ENCODE measurements at places on chromosomes 5 and 9.

DNA sequence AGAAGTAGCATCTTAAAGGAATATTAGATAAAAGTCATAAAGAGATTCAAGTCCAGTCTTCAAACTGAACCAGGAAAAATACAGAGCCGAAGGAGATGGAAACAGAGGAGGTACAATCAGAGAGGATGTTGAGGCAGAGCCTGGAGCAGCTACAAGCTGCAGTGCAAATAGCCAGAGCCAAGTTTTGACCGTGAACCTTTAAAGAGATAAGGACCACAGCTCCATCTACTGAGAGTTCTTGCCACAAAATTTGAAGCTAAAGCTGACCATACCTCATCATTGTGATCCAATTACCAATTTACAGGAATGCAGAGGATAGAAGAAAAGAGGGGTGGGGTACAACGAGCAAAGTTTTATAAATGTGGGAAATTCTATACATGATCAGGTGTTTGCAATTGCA, 10.4 kb upstream of the DEPDC1B start:
- no peak for DNase-seq

GRCh38 chr9:108672475-108673190, 183.2 kb downstream of the ACTL7B start:
- DNase-seq: no peak

DNA sequence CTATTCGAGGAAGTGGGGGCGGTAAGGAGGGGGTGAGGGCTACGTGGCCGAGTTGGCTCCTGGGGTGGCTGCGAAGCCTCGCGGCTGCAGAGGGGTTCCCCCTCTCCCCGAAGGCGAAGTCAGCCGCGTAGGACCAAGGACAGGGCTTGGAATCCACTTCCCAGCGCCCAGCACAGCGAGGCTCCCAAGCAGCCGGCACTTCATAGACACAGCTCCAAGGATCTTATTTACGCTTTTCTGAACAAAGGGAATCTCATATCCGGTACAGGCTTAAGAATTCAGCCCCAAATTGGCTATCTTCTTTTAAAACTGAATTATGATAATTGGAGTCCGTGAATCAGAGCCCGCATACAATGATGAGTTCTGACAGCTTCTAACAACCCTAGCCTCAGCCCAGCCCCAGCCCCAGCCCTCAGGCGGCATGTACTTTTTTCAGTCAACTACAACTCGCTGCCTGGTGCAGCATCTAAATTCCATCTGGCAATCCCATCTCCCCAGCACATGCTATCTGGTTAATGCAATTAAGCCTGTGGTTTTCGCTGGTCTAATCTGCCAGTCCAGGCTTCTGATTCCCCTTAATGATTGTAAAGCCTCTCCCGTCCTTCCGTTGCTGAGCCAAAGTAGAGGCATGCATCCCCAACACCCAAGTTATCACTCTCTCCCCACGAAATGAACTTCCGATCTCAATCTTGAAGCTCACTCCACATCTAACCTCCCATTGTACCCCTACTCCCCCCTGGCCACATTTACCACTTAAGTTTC, 1.0 kb downstream of the ELAVL2 start:
- no peak for DNase-seq

- DNase-seq: no peak
Measured at GRCh38 chr9:571066-571465, 270.4 kb upstream of the DMRT1 start.

- DNase-seq: no peak
Measured at GRCh38 chr5:77208507-77209163, 1.8 kb upstream of the PDE8B start.

Measured in brain microvascular endothelial cell (primary cell).